ENCODE measurements at places on chromosomes 12 and 14. TPM values are rescaled to one million over a fixed set of nuclear protein-coding genes. Genes with fewer than 3 reads are reported as not detected.

GRCh38 chr14:89652352-89652751, 235.3 kb upstream of the FOXN3 start:
- DNase-seq = no peak

- no peak for DNase-seq
Measured at GRCh38 chr12:12286441-12286840, 19.6 kb upstream of the LRP6 start.

DNA sequence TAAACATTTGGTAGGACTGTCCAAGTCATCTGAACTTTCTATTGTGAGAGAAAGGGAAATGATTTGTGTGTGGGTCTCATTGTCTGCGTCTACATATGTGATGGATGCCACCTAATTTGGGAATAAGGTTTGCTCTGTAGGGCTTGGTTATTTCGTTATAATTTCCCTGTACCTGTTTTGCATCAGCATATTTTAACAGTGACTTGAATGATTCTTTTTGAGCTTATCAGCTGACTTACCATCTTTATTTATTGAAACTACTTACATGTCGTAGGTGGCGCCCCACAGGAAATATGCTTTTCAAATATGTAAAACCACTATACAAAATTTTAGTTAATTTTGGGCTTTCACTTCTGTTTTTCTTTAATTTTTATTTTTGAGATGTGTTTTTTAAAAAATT, 56.5 kb upstream of the BCAT1 start:
- DNase-seq = no peak

The ZBTB42 gene
- 3.5 TPM for total RNA-seq

Measured in ovary (tissue), 10 donors.